Occipital lobe (tissue), 3 donors: ENCODE measurements at places on chromosomes 6 and 20. TPM values are rescaled to one million over a fixed set of nuclear protein-coding genes. Genes with fewer than 3 reads are reported as not detected.

Gene RBPJL
- total RNA-seq: not detected

GRCh38 chr6:166902211-166902755, 54.1 kb downstream of the RNASET2 start:
- DNase-seq: no peak

Gene PTCRA
- not detected for total RNA-seq

GRCh38 chr6:106453756-106454367, 93.3 kb downstream of the CRYBG1 start:
- no peak for DNase-seq

Gene COL10A1
- total RNA-seq: not detected

Gene DEFB127
- not detected for total RNA-seq

Gene SH3BGRL2
- 21.2 TPM for total RNA-seq

- DNase-seq: no peak
Measured at GRCh38 chr6:10854922-10855632, 16.7 kb upstream of the MAK start.

DNA sequence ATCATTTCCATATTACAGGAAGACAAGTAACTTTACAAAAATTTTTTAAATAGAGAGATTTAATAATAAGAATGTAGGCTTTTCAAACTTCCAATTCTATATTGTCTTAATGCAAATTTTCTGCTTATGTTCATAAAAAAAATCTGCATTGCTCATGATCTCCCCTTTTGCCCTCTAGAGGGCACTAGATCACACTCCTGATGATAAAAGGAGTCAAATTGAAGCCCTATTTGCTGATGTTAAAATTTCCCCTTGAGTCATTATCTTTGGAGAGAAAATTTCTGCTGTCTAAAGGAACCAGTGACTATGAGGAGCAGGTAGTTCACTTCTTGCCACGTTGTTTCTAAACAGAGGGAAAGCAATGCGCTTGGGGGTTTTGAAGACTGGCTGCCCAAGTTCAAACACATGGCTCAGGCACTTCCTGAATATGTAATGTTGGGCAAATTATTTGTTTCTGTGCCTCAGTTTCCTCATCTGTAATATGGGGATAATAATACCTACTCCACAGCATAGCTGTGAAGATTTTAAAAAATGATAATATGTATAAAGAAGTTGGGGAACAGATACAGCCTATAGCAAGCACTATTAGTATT, 874.2 kb downstream of the TFAP2A start:
- no peak for DNase-seq

GRCh38 chr20:35575958-35576357, 34.1 kb downstream of the ERGIC3 start:
- DNase-seq: no peak

GRCh38 chr6:132907914-132908313, 93.5 kb downstream of the RPS12 start:
- no peak for DNase-seq

DNA sequence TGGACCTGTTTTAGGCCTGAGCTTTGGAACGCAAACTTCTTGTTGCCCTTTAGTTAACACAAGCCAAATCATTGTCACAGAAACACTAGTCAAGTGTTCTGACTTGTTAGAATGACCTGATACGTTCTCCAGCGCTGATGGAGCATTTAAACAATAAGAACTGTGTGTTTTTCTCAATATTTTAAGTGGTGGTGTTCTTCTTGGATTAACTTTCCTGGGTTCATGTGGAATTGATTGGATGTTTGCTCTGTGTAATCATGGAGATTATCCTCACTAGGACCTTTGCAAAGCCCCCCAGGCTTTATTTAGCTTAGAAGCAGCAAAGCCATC, 1.6 kb downstream of the LRRC1 start:
- DNase-seq: no peak

- DNase-seq: no peak
Measured at GRCh38 chr6:167930295-167930694, 67.2 kb upstream of the KIF25 start.
